AG04450 (cell line): ENCODE measurements at places on chromosomes 16 and 17.

GRCh38 chr17:13593021-13593751 is 8.5 kb downstream of the HS3ST3A1 start:
- no peak for DNase-seq

DNA sequence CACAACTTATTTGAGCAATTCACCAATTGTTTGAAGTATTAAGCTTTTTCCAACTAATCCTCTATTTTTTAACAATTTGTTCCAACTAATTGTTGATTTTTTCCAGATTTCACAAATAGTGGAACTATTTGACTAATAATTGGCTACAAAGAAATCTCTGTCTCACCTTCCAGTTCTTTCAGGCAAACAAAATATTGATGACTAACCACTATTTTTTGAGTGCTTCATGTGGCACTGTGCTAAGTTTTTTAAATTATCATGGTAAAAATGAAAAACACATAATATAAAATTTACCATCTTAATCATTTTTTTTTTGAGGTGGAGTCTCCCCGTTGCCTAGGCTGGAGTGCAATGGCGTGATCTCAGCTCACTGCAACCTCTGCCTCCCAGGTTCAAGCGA is 24.6 kb upstream of the GRIN2A start:
- DNase-seq: no peak

DNA sequence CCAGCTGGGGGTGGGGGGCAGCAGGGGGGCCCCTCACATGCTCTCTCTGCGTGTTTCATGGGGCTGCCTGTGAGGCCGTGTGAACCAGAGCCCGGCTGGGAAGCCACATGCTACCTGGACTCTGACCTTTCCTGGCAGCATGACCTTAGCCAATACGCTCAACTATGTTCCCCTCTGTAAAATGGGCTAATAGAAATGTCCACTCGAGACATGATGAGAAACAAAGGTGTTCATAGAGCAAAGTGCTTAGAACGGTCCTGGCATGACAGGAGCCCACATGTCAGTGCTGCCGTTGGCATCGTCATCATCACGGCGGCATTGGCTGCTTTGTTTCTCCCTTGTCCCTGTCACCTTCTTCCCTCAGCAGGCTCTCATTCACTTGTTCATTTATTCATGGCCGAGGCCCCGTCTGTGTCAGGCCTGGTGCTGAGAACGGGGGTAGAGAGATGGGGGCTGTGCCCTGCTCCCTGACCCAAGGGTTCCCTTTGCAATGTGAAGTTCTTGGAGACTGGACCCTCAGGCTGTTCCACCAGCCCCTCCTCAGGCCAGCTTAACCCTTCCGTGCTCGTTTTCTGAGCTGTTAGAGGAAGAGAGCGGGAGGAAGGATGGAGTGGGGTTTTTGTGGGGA is 291.4 kb downstream of the SEC14L1 start:
- no peak for DNase-seq

DNA sequence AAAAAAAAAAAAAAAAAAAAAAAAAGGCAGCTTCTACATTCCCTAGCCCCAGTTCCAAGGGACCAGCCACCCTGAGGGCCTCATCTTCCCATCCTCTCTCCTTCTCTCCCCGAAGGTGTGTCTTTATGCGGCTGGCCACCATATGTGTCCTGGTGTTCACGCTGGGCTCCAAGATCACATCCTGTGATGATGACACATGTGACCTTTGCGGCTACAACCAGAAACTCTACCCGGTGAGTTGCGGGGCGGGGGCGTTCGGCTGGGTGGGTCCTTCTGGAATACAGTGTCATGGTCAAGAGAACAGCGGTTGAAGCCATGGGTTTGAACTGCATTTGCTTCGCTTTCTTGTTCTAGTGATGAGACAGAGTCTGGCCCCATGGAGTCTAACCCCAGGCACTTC is 22.6 kb upstream of the COQ7 start:
- DNase-seq: no peak

DNA sequence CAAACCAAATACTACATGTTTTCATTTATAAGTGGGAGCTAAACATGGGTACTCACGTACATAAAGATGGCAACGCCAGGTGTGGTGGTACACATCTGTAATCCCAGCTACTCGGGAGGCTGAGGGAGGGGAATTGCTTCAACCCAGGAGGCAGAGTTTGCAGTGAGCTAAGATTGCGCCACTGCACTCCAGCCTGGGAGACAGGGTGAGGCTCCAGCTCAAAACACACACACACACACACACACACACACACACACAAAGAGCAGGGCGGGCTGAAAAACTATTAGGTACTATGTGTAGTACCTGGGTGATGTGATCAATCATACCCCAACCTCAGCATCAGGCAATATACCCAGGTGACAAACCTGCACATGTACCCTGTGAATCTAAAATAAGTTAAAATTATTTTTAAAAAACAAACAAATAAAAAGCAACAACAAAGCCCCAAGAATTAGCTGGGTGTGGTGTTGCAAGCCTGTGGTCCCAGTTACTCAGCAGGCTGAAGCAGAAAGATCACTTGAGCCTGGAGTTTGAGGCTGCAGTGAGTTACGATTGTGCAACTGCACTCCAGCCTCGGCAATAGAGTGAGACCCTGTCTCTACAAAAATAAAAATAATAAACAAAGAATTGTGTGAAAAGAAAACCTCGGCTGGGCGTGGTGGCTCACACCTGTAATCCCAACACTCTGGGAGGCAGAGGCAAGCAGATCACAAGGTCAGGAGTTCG is 11.9 kb upstream of the FAAP100 start:
- DNase-seq: no peak

- no peak for DNase-seq
These were observed 169.7 kb upstream of the CDH5 start for GRCh38 chr16:66196770-66197169.

DNA sequence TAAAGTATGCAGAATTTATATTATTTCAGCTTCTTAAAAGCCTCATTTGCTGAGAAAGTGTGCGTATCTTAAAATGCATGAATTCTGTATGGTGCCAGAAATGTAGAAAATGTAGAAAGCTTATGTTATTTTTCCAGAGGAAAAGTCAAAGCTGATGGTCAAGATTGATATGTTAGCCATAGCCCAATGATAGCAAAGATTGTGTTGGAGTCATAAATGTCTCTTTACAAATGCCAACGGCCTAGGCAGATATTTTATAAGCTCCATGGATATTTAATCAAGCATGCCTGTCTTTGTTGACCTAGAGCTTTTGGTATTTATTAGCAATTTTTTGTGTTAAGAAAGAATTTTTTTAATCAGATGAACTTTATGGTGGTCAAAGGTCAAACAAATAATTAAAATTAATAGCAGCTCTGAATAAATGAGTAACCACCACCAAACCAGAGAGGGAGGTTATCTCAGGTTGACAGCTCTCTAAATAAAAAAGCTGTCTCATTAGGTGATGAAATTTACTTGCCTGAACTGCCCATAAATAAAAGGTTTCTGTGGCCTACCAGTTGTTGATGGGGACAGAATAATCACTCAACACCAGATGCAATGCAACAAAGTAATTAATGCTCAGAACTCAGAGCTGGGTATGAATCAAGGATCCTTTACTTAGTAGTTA is 28.5 kb downstream of the CLEC3A start:
- DNase-seq: no peak
